ENCODE measurements at places on chromosomes 5 and 9. TPM values are rescaled to one million over a fixed set of nuclear protein-coding genes. Genes with fewer than 3 reads are reported as not detected.

SH3RF2 gene
- 225 TPM for total RNA-seq

DNA sequence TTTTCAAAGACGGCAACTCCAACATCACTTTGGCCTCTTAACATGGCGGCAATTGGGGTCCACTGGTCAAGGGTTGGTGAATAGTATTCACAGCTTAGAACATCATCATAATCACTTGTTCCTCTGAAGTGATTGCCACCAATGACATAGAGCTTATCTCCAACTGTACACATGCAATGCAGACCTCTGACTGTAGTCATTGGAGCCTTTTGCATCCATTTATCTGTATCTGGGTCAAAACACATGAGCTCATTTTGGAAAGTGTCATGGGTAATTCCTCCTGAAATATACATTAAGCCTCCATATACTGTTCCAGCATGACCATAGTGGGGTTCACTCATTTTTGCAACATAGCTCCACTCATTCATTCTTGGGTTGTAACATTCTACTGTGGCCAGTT lies 2.0 kb downstream of the KLHL9 start:
- peak overlapping the region; percentile 78 for H3K4me3 ChIP-seq
- no peaks in the 10 kb centered on the region for H3K27me3 ChIP-seq
- H3K4me1 ChIP-seq, result peaks cover 58% of the 10 kb centered on the region
- H3K36me3 ChIP-seq, result no peaks in the 10 kb centered on the region

PCDHGA8 gene
- total RNA-seq, result 9.6 TPM

- H3K27me3 ChIP-seq, result no peaks in the 10 kb centered on the region
- no peak overlapping the region for H3K4me3 ChIP-seq
- no peaks in the 10 kb centered on the region for H3K36me3 ChIP-seq
- no peak overlapping the region for H3K27ac ChIP-seq
- DNase-seq, result no peak
Measured at GRCh38 chr5:139956342-139956741, 86.8 kb downstream of the NRG2 start.

DNA sequence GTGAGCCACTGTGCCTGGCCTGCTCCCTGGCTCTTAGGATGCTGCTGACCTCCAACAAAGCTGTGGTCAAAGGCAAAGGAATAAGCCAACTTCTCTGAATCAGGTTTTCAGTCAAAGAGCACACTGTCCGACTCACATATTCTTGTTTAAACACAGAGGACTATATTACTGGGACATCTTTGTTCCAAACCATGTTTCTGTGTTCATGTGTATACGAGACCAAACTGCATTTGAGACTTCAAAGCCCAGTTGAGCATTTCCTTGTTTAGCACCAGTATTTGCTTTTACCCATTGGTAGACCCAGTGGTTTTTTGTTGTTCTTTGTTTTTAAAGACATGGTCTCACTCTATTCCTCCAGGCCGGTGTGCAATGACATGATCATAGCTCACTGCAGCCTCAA lies 100.2 kb downstream of the SCAI start:
- H3K27ac ChIP-seq, result no peak overlapping the region
- no peak for DNase-seq
- H3K4me1 ChIP-seq, result no peaks in the 10 kb centered on the region

DNA sequence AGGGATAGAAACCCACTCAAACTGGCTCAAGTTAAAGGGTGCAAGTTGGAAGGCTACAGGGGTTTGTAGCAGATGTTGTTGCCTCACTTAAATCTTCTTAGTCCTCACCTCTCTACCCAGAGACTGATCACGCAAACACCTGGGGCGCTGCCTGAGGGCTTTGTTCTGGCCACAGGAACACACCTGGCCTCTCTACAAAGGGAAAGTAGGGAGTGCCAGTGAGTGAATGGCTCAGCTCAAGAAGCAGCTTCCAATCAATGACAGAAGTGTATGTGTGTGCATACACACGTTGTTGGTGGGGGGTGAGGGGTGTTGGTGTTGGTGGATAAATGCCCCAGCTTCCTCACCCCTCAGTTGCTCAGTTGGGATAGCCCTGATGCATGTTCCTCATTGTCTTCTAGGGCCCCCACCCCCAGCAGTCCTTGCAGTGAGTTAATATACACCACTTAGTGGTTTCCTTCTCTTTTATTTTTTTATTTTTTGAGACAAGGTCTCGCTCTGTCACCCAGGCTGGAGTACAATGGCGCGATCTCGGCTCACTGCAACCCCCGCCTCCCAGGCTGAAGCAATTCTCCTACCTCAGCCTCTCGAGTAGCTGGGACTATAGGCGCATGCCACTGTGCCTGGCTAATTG lies 30.6 kb upstream of the CTNNA1 start:
- H3K4me1 ChIP-seq, result peaks cover 19% of the 10 kb centered on the region
- DNase-seq, result no peak
- H3K27me3 ChIP-seq, result no peaks in the 10 kb centered on the region
- no peak overlapping the region for H3K27ac ChIP-seq

CCNO gene
- total RNA-seq, result not detected

GRCh38 chr5:27041372-27041771 lies 3.0 kb upstream of the CDH9 start:
- DNase-seq, result no peak
- H3K36me3 ChIP-seq, result no peaks in the 10 kb centered on the region
- H3K4me1 ChIP-seq, result no peaks in the 10 kb centered on the region
- H3K4me3 ChIP-seq, result no peak overlapping the region
- H3K27ac ChIP-seq, result no peak overlapping the region
- H3K27me3 ChIP-seq, result no peaks in the 10 kb centered on the region

- DNase-seq, result no peak
- no peaks in the 10 kb centered on the region for H3K27me3 ChIP-seq
- H3K27ac ChIP-seq, result no peak overlapping the region
- no peaks in the 10 kb centered on the region for H3K4me1 ChIP-seq
- H3K4me3 ChIP-seq, result no peak overlapping the region
- no peaks in the 10 kb centered on the region for H3K36me3 ChIP-seq
Measured at GRCh38 chr9:100240512-100240911, 112.2 kb downstream of the TEX10 start.

GRCh38 chr5:72007336-72008111 lies 99.8 kb upstream of the MAP1B start:
- no peaks in the 10 kb centered on the region for H3K27me3 ChIP-seq
- DNase-seq, result no peak
- no peaks in the 10 kb centered on the region for H3K4me1 ChIP-seq

DNA sequence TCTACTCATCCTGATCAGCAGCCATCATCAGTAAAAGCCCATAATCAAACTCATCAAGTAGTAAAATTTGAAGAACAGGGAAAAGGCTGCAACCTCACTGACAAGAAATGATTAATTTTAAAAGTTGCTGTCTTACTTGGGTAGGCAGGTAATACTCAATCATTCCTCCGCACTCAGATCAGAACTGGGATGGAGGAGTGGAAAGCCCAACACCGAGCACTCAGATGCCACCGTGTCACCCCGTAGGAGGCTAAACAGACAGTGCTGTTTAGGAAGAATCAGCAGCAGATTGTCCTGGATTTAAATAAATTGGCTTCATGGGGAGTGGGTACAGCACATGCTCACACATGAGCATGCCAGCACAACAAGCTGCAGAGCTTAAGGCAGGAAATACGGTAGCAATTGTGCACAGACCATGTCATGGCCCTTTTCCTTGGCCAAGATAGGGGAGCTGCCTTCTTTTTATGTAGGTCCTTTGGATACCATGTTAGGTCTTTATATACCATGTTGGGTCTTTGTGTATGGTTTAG lies 92.6 kb upstream of the CDH6 start:
- no peak overlapping the region for H3K4me3 ChIP-seq
- no peaks in the 10 kb centered on the region for H3K27me3 ChIP-seq
- H3K36me3 ChIP-seq, result no peaks in the 10 kb centered on the region

DNA sequence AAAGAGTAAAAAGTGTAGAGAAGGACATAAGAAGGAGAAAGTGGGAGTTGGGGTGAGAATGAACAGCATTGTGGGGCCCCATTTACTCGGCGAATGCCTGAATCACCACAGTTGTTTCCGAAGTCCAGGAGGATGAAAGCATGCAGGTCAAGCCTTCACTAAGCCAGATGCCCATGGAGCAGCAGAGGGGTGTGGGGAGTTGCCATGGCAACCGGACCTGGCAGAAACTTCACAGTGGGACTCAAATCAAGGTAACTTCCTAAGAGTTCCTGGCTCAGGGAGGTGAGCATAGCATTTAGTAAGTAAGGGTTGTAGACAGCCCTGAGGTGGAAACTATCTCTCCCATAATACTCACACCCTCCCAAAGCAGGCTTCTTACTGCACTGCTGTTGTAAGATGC lies 357.1 kb downstream of the TRIM32 start:
- no peaks in the 10 kb centered on the region for H3K36me3 ChIP-seq
- no peak overlapping the region for H3K27ac ChIP-seq
- H3K4me3 ChIP-seq, result no peak overlapping the region
- DNase-seq, result no peak
- no peaks in the 10 kb centered on the region for H3K4me1 ChIP-seq
- H3K27me3 ChIP-seq, result no peaks in the 10 kb centered on the region

All from heart right ventricle (tissue), 16 donors.